A549 treated with GW870086 at 1 μM for 4 hours (cell line): ENCODE measurements at places on chromosomes 2 and 18. TPM values are rescaled to one million over a fixed set of nuclear protein-coding genes. Genes with fewer than 3 reads are reported as not detected.

The CDH7 gene
- total RNA-seq: 0.03 TPM in 1 of 5 replicates, not detected in the others

The NGEF gene
- 14.5 to 19.4 TPM (median 18.1 TPM) in 5 replicates for total RNA-seq

The CCDC141 gene
- not detected in 5 replicates for total RNA-seq

The ANO7 gene
- total RNA-seq: 1.5 to 2.3 TPM (median 1.7 TPM) in 5 replicates

The C2orf80 gene
- total RNA-seq: not detected in 5 replicates

The FAM237A gene
- not detected in 5 replicates for total RNA-seq

The TDRD15 gene
- not detected in 5 replicates for total RNA-seq

The RPIA gene
- 26.1 to 29.8 TPM (median 28.4 TPM) in 5 replicates for total RNA-seq

The CFAP65 gene
- total RNA-seq: 0.14 to 0.21 TPM (median 0.18 TPM) in 4 of 5 replicates, not detected in the other

The GREB1L gene
- 1.8 to 4.5 TPM (median 3.4 TPM) in 5 replicates for total RNA-seq

The FEV gene
- not detected in 5 replicates for total RNA-seq

The CLEC4F gene
- not detected in 5 replicates for total RNA-seq

The CNTNAP5 gene
- not detected in 5 replicates for total RNA-seq

The CD28 gene
- not detected in 5 replicates for total RNA-seq

The ATP6V1B1 gene
- 1.2 to 2.5 TPM (median 2.4 TPM) in 5 replicates for total RNA-seq

The CCDC85A gene
- 0.10 to 0.23 TPM (median 0.19 TPM) in 5 replicates for total RNA-seq

The GMCL1 gene
- 6.6 to 12.1 TPM (median 9.9 TPM) in 5 replicates for total RNA-seq

The STARD6 gene
- total RNA-seq: 0.22 TPM in 1 of 5 replicates, not detected in the others

The SLC14A1 gene
- total RNA-seq: not detected in 5 replicates

The ZNF804A gene
- total RNA-seq: not detected in 5 replicates

The TRIM43 gene
- total RNA-seq: 0.13 TPM in 1 of 5 replicates, not detected in the others

The UGT1A8 gene
- 0.07 to 0.28 TPM in 2 of 5 replicates, not detected in the others for total RNA-seq

The PSTPIP2 gene
- 0.12 to 0.44 TPM (median 0.24 TPM) in 5 replicates for total RNA-seq

The CHN1 gene
- total RNA-seq: 15.4 to 19.1 TPM (median 17.5 TPM) in 5 replicates

The AOX1 gene
- total RNA-seq: 3.8 to 7.2 TPM (median 4.9 TPM) in 5 replicates

The NYAP2 gene
- total RNA-seq: not detected in 5 replicates

The PRLH gene
- not detected in 5 replicates for total RNA-seq

The SP5 gene
- total RNA-seq: not detected in 5 replicates

The CFLAR gene
- total RNA-seq: 87.6 to 118 TPM (median 96.2 TPM) in 5 replicates

The FBXO48 gene
- total RNA-seq: 0.34 to 0.61 TPM (median 0.52 TPM) in 5 replicates

The CROCC2 gene
- total RNA-seq: not detected in 5 replicates

The IL36RN gene
- 0.05 to 0.08 TPM (median 0.05 TPM) in 3 of 5 replicates, not detected in the others for total RNA-seq

The EIF2AK2 gene
- total RNA-seq: 16.8 to 27.2 TPM (median 23.7 TPM) in 5 replicates

The LYPD1 gene
- total RNA-seq: 14.4 to 20.2 TPM (median 14.6 TPM) in 5 replicates

The UPP2 gene
- total RNA-seq: not detected in 5 replicates

The ANKRD62 gene
- not detected in 5 replicates for total RNA-seq

The SLC40A1 gene
- 1.7 to 2.2 TPM (median 2.0 TPM) in 5 replicates for total RNA-seq

The PRSS56 gene
- total RNA-seq: 0.09 to 0.16 TPM (median 0.11 TPM) in 5 replicates

The PLEKHH2 gene
- 1.3 to 2.3 TPM (median 2.0 TPM) in 5 replicates for total RNA-seq

The IL1RN gene
- total RNA-seq: 0.10 to 0.62 TPM (median 0.53 TPM) in 5 replicates

The GALNT14 gene
- 41.6 to 52.6 TPM (median 43.2 TPM) in 5 replicates for total RNA-seq

The ACVR1C gene
- 0.03 to 0.05 TPM in 2 of 5 replicates, not detected in the others for total RNA-seq

The CDKL4 gene
- 0.08 TPM in 1 of 5 replicates, not detected in the others for total RNA-seq

The TLX2 gene
- total RNA-seq: 0.19 to 0.36 TPM (median 0.28 TPM) in 5 replicates

The ARHGEF33 gene
- 0.02 TPM in 1 of 5 replicates, not detected in the others for total RNA-seq

The LNPK gene
- total RNA-seq: 8.3 to 15.2 TPM (median 13.6 TPM) in 5 replicates

The MARCHF4 gene
- 24.7 to 33.2 TPM (median 28.4 TPM) in 5 replicates for total RNA-seq

The KCNJ13 gene
- not detected in 5 replicates for total RNA-seq
